T-helper 9 cell (primary cell): ENCODE measurements at places on chromosomes 6 and 20.

DNA sequence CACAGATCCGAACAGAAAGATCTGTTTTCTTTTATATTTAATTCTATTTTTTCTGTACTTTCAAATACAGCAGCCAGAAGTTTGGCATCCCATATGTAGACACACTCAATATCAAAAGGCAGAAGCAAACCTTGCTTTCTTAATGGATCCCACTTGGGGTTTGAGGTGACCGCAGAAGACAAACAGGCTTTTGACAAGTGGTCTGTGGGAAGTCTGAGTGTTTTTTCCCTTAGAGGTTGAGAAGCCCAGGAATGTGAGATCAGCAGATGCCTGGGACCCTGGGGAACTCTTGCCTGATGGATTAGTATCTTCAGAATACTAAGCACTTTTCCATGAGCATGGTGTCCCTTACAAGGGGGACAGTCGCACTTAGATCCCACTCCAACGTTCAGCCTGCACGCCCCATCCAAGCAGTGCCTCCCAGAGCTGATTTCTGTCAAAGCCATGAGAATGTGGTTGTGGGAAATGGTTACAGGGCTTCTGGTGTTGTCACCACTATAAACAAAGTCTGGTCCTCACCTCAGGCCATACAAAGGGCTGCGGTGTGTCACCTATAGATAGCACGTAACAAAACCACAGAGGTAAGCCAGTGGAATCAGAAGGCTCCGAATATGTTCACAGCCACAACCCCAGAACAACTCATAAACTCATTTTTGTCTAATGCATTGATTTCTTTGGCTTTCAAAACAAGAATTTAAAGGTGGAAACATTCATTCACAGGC, 12.7 kb downstream of the IL17F start:
- DNase-seq = no peak

DNA sequence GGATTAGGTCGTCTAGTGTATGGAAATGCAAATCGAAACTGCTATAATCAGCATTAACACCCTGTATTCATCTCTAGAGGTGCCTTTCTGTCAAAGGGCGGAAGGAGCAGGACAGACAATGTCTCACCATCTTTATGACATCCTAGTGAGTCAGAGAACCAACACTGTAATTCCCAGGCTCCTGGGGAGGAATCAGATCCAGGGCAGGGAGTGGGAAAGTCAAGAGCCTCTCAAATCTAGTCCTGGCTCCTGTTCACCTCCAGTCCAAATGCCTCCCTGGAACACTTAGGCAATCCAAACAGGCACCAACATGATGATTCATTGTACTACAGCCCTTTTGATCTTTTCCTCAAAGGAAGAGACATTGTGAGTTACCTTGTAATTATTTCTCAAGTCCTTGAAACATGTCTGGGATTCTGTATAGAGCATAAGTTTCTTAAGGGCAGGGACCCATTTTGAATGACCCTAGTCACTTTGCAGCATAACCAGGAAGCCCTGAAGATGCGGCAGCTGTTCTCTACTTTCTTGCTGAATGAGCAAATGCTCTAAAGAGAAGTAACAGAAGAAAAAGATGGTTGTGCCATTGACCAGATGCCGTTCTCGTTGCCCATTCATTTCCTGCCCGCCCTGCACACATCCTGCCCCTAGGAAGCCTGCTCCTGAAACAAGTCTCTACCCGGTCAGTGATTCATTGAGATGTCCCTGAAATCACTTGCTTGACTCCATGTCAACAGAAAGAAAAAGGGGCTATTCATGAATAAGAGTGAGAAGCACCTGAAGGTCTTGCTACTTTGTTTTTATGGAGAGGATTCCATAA, 112.8 kb upstream of the JARID2 start:
- no peak for DNase-seq

DNA sequence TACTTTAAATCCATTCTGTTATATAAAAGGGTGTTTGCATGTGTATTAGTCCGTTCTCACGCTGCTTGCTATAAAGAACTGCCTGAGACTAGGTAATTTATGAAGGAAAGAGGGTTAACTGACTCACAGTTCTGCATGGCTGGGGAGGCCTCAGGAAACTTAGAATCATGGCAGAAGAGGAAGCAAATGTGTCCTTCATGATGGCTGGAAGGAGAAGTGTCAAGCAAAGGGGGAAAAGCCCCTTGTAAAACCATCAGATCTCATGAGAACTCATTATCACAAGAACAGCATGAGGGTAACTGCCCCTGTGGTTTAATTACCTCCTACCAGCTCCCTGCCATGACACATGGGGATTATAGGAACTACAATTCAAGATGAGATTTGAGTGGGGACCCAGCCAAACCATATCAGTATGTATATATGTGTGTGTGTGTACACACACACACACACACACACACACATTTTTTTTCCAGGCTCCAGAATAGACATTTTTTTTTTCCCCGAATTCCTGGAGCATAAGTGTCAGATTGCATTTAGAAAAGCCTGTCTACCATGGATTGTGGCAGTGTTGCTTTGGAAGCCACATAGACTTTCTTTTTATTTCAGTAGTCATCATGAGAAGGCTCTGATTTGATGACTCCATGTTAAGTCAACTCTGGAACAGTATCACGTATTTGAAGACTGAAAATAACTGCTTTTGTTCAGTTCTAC, 31.5 kb downstream of the KDM1B start:
- no peak for DNase-seq

DNA sequence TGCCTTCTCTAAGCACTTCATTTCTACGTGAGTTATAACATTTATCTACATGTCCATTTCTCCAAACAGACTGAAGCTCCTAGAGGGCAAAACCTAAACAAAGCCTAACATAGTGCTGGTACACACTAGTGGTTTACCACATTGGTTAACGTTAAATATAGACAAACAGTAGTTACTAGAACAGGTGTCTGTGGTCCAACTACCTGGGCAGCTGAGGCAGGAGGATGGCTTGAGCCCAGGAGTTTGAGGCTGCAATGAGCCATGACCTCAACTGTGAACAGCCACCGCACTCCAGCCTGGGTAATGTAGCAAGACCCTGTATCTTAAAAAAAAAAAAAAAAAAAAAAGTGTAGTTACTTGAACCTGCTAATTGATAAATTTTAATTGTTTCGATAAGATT, 26.5 kb downstream of the PTPRK start:
- no peak for DNase-seq

GRCh38 chr6:130893277-130893676, 66.1 kb downstream of the SMLR1 start:
- DNase-seq = no peak

DNA sequence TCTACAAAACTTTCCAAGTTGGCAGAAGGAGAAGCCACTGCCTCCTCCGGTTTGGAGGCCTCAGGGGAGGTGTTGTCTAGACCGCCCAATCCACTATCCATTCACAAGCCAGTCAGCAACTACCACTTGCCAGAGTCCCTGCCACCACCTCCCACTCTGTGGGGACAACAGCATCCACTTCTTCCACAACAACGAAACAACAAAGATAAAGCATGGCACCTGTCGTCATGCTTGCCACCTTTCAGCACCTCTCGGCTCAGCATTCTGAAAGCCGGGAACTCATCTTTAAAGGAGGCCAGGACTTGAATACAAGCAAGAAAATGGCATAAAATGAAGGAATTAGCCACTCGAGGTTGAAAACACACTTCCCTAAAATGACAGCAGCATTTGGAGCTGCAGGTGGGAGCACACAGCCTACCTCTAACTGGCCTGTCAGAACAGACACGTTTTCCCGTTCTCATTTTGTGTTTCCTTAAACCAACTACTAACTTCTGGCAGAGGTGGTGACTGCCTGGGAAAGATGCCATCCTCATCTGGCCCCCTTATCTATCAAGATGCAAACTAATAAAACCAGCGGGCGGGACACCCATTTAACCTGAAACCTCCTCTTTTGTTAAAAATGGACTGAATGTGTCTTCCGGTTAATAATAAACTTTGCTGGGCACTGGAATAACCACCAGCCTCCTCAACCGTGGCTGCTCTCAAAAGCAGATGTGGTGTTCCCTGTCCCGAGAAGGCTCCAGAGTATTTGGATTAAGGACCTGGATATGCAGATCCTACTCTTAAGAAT, 21.7 kb downstream of the YTHDF1 start:
- DNase-seq = no peak

DNA sequence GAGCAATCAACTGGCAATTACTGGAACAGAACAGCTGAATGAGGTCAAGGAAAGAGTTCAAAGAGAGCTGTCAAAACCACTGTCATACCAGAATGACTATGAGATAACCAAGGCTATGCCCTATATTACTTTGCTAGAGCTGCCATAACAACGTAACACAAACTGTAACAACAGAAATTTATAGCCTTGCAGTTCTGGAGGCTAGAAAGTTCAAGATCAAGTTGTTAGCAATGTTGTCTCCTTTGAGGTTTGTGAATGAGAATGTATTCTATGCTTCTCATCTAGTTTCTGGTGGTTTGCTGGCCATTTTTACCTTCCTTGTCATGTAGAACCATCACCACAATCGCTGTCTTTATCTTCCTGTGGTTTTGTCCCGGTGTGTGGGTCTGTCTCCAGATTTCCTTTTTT, 1323.0 kb upstream of the GJE1 start:
- DNase-seq = no peak

- DNase-seq = no peak
Measured at GRCh38 chr6:39157511-39157910, 42.5 kb upstream of the SAYSD1 start.

- no peak for DNase-seq
Measured at GRCh38 chr6:43739642-43740091, 30.3 kb upstream of the VEGFA start.

DNA sequence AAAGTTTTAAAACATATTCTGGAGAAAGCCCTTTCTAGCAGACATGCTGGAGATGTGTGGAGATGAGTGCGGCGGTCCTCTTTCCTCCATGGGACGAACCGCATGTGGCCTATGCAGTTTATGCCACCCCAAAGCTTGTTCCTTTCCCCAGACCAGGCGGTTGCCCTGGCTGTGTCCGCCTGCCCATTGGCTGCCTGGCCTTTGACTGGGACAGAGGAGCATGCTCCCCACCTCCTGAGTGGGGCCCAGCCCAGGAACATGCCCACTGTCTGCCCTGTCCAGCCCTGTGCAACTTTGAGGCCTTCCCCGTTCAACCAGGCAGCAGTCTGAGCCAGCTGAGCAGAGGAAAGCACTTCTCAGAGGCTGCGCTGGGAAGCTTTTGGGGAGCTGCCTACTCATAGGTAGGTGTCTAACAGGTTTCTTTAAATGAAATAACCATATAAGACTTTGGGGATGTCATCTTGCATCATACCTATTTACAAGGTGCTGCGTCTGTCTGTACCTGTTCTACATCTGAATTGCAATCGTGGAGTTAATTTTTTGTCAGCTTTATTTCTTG, 20.6 kb downstream of the FOXC1 start:
- no peak for DNase-seq

DNA sequence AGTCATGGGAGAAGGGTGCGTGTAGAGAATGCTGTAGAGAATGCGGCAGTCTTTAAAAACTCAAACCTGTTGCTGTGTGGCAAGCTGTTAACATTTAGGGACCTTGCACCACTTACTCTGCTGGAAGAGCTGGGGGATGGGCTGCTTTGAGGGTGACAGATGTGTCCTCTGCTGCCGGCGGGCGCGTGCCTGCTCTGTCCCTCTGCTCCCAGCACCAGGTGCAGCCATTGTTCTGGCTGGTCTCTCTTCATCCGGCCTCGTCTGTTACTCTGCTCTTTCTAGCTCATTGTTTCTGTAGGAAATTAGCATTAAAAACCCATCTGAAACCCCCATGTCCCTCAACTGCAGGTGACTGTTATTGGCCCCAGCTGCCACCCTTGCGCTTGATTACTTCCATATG, 78.5 kb downstream of the CBFA2T2 start:
- no peak for DNase-seq

DNA sequence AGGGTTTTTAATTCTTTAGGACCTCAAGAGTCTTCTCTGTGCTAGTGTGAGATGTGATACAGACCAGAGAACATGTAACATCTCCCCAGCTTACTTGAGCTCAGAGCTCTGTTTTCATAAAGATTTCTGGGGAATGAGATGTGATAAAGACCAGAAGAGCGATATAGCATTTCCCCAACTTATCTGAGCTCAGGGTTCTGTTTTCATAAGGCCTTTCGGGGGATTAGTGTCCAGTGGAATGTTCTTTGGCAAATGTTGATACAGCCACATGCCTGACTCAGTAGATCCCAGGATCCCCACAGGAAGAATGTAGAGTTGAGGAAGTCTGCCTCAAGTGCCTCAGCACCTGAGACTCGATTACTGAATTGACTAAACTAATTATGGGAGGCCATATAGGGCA, 18.7 kb upstream of the TOP1 start:
- no peak for DNase-seq

- no peak for DNase-seq
Measured at GRCh38 chr20:997016-997415, 5.1 kb downstream of the RSPO4 start.

DNA sequence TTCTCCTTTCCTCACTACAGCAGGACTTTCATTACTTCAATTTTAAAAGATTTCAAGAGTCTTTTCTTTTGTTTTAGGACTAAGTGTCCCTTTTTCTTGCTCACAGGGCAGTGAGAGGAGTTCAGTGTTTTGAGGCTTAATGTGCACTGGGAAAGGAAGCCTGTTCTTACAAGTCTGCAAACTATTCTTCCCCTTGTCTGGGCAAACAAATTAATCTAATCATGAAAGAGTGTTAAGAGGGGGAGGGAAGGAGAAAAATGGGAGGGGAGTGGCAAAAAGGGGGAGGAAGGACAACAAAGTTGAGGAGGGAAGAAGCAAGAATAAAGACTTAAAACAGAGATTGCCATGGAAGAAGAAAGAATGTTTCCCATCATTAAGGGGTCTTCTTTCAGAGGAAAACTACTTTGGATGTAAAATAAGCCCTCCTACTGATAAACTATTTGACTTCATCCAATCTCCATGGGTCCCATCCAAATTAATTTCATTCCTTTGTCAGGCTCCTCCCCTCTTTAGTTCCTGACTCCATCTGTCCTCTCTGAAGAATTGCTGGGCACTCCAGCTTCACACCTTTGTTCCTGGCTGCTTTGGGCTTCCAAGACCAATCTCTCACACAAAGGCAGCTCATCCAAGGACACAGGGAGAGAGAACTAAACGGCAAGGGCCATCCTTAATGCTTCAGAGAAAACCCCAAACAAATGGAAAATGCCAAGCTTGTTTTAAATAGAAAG, 244.5 kb downstream of the TPBG start:
- no peak for DNase-seq

GRCh38 chr20:62799459-62799858, 3.2 kb downstream of the MRGBP start:
- no peak for DNase-seq
